ENCODE measurements at places on chromosomes 7 and 10. TPM values are rescaled to one million over a fixed set of nuclear protein-coding genes. Genes with fewer than 3 reads are reported as not detected.

DNA sequence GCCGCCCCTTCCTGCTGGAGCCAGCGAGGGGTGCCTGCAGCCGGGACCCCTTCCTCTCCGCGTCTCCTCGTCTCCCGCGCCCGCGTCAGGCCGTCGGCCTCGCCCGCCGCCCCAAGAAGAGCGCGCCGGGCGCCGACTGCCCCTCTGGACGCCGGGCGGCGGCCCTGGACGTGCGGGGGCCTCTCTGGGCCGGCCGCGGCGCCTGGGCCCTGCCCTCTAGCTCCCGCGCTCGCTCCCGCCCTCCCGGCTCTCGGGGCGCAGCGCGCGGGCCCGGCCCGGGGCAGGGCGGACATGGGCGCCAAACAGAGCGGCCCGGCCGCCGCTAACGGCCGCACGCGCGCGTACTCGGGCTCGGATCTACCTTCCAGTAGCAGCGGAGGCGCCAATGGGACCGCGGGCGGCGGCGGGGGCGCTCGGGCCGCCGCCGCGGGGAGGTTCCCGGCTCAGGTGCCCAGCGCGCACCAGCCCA is 704 bp downstream of the ZNRF2 start:
- peaks cover 9% of the 10 kb centered on the region for H3K36me3 ChIP-seq
- peak overlapping the region; percentile 33 for H3K27ac ChIP-seq
- peaks cover 31% of the 10 kb centered on the region for H3K4me1 ChIP-seq
- DNase-seq = no peak
- H3K4me3 ChIP-seq = peak overlapping the region; percentile 84

The HOXA13 gene
- total RNA-seq = 12.0 TPM

The HMX2 gene
- total RNA-seq = not detected

- DNase-seq = peak; percentile 36
- H3K27ac ChIP-seq = no peak overlapping the region
- no peak overlapping the region for H3K4me3 ChIP-seq
Measured at GRCh38 chr7:151705636-151706276, 171.2 kb downstream of the PRKAG2 start.

GRCh38 chr10:119531067-119531466 is 11.5 kb downstream of the RGS10 start:
- no peak for DNase-seq
- H3K4me3 ChIP-seq = no peak overlapping the region
- peak overlapping the region; percentile 12 for H3K27ac ChIP-seq
- no peaks in the 10 kb centered on the region for H3K27me3 ChIP-seq
- H3K4me1 ChIP-seq = peaks cover 65% of the 10 kb centered on the region

All from HFFc6 (cell line).